ENCODE measurements at places on chromosomes 11 and 22.
A peak's percentile ranks its signal among the peaks of the same experiment; 100 is the strongest.

GRCh38 chr11:3380706-3381545 lies 2.0 kb upstream of the ZNF195 start:
- DNase-seq, result no peak

DNA sequence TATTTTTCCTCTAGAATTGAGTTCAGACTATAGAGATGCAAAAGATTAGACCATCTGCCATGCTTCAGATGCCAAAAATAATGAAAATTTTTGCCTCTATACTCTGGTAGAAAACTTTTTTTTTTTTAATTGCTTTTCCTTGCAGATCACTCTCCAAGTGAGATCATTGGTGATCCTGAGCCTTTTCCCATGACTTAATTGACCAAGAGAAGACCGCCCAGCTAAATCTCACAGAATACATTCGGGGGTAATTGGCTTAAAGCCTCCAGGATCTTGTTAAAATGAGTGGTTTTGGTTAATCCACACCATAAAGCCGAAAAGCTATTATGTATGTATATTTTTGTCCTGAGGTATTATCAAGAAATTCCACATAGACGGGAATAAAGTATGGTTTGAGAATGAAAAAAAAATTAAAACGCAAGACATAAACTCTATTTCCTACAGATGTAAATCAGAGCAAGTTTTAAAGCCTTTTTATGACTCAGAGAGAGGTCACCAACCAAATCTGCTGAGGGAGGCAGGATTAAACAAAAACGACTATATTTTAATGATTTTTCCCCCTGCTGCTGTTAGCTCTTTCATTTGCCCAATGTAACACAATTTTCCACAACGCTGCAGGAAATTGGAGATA lies 64.0 kb downstream of the PARVA start:
- no peak for DNase-seq

DNA sequence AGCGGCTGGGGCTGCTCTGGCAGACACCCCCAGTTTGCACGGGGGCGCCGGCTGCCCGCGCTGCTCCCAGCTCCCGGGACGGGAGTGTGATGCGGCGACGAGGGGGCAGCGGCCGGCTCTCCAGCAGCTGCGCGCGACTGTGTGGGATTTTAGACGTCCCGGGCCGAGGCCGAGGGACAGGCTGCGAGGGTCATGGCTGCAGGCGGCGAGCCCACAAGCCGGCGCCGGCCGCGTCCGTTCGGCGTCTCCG lies 159 bp downstream of the FZD4 start:
- no peak for DNase-seq

DNA sequence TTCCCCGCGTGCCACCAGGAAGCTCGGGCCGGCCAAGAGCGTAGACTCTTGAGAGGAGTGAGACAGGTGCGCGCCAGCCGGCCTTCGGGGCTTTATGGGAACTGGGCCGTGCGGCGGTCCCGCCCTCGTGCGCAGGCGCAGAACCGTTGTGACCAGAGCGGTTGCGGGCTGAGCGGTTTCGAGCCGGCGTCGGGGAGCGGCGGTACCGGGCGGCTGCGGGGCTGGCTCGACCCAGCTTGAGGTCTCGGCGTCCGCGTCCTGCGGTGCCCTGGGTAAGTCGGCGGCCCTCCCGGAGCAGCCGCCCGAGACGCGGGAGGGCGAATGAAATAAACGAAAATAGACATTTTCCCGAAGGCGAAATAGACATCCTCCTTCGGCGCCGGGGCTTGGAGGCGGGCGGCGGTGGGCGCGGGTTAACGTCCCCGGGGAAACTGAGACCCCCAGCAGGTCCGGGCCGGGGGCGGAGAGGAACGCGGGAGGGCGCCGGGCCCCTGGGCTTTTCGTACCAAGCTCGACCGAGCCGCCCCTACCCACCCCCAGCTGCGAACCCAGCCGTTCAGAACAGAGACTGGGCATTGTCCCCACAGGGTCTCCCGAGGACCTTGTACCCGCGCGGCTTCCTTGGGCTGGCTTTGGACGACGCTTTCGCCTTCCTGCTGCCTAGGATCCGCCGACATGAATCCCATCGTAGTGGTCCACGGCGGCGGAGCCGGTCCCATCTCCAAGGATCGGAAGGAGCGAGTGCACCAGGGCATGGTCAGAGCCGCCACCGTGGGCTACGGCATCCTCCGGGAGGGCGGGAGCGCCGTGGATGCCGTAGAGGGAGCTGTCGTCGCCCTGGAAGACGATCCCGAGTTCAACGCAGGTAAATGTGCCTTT lies at the start of gene ASRGL1:
TSS of gene ASRGL1 (plus strand) at position 146 of the 879 bp plus-strand sequence. CDS start at position 676, 530 bp downstream.
- DNase-seq, result peak; percentile 50

DNA sequence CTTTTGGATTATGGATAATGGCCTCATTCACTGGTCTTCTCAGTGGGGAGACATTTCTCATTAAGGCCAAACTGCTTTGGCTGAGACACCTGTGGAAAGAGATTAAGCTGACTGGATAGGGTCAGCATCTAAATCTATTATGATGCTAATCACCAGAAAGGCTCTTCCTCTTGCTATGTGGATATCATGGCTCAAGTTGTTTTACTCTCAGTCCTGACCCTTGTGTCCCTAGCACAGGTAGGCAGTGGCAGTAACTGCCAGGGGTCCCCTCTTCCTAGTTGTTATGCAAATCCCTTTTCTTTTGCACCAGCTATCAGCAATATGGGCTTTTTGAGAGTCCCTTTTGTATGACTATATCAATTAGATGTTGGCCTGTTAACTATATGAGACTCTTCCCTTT lies 335.7 kb upstream of the PLET1 start:
- no peak for DNase-seq

DNA sequence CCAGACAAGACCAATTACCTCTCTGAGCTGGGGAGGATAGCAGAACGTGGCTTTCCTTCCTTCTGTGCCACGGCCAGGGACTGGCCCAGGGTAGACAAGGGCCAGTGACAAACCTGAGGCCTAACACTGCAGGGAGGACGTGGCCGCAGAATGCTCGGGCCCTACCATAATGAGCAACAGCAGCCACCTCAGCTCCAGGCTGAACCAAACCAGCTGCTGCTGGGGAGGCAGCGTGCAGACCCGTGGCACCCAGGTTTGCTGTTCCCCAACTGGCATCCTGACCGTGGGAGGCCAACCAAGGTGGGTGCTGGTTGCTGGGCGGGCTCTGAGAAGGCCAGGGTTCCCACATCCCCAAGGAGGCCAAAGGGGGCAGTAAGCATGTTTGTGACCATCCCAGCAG lies 83.0 kb downstream of the MORC2 start:
- DNase-seq, result no peak

GRCh38 chr11:13344818-13345217 lies 67.2 kb downstream of the BMAL1 start:
- no peak for DNase-seq

- DNase-seq, result no peak
Observed at GRCh38 chr11:44969651-44970252, 19.1 kb upstream of the TP53I11 start.

GRCh38 chr11:22554221-22554620 lies 71.4 kb downstream of the FANCF start:
- DNase-seq, result no peak

- DNase-seq, result no peak
Observed at GRCh38 chr11:70860888-70861287, 391.5 kb downstream of the SHANK2 start.

- DNase-seq, result no peak
Observed at GRCh38 chr11:17498058-17498457, 21.4 kb upstream of the ABCC8 start.

- no peak for DNase-seq
Observed at GRCh38 chr11:116532066-116532465, 240.7 kb downstream of the BUD13 start.

- DNase-seq, result no peak
Observed at GRCh38 chr11:97764605-97765004, 1256.1 kb upstream of the CNTN5 start.

DNA sequence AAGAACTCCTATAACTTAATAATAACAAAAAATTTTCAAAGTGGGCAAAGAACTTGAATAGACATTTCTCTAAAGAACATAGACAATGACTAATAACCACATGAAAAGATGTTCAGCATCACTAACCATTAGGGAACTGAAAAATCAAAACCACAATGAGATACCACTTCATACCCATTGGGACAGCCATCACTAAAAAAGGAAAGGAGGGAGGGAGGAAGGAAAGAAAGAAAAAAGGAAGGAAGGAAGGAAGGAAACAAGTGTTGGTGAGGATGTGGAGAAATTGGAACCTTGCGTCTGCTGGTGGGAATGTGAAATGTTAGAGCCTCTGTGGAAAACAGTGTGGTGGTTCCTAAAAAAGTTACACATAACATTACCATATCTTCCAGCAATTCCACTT lies 55.8 kb downstream of the MS4A13 start:
- no peak for DNase-seq

- DNase-seq, result no peak
Observed at GRCh38 chr11:106288822-106289387, 211.4 kb downstream of the AASDHPPT start.

DNA sequence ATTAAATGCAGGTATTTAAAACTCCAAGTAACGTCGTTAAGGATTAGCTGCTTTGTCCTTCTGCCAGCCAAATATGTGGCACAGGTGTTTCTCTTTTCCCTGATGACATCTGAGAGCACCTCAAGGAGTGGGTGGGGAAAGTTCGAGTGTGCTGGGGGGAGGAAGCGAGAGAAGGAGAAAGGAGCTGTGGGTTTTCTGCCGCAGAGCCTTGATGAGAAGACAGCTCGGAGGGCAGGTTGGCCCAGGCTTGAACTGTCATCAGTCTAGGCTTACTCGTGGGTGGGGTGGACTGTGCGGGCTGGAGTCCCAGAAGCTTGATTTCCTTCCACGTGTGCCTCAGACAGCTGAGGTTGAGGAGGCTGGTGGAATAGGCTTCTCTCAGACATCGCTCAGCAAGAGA lies 15.2 kb upstream of the SORL1-AS1 start:
- DNase-seq, result peak; percentile 63

GRCh38 chr11:90204832-90205646 lies 17.8 kb downstream of the CHORDC1 start:
- no peak for DNase-seq

DNA sequence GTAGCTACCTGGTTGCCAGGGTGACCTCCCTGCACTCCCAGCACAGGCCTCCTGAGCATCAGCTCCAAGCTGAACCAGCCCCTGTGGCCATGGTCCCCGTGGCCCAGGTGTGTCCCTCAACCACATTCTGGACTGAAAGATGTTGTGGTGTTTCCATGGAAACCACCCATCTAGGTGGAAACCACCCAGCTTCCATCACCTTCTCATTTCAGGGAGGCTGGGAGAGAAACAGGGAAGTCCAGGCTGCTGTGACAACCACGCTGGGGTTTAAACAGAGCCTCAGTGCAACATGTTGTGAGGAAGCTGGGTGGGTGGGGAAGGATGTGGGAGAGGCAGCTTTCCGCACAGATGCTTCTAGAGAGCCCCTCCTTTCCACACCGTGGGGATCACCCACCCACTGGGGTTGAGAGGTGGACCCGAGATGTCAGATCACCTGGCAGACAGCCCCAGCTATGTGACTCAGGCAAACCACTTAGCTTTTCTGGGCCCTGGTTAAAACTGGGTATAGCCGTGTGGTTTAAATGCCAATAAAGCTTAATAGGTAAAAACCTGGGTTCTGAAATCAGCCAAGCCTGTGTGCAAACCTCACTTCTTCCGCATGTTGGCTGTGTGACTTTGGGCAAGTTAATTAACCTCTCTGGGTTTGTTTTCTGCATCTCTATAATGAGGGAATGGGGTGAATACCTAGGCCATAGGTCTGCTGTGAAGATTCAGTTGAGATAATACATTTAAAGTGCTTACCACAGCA lies 46.4 kb downstream of the CD82 start:
- DNase-seq, result peak; percentile 63

DNA sequence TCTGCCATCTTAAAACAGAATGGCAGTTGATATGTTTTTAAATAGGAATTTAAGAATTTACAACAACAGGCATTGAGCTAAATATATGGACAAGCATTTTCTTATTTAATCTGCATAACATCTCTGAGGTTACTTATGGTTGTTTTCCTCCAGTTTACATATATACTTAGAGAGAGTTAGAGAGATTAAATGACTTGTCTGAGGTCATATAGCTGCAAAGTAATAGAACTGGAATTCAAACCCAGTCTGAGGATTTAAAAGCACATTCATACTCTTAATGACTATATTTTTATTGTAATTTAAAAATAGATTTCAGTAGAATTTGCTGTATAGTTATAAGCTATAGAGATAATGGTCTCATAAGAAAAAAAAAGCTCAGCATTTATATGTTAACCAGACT lies 81.4 kb upstream of the GRIK4 start:
- no peak for DNase-seq

DNA sequence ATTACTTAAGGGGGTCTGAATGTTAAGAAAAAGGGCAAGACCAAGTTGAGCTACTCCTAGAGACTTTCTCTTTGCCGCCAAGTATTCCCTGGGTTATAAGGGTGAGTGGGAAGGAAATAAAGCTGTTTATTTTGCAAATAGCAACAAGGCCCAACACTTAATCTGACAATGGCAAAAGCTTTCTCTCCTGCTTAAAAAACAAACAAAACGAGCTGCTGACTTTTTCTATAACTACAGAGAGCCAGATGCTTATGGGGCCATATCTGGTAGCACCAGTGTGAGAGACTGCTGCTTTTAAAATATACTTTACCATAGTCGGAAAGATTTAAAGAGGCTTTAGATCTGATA lies 2.3 kb upstream of the KDM2A start:
- no peak for DNase-seq

DNA sequence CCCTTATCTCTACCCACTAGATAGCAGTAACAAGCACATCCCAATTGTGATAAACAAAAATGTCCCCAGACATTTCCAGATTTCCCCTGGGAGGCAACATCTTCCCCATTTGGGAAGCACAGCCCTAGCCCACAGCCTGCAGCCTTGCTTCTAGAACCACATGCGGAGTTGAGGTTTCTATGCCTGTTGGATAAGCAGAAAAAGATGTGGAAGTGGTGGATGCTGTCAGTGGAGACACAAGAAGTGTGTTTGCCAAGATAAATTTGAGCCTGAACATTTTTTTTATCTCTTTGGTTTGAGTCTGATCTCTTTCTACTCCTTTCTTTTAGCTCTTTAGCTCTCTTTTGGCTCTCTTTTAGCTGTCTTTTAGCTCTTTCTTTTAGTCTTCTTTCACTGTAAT lies 884.5 kb downstream of the NTM start:
- DNase-seq, result no peak

- DNase-seq, result no peak
Observed at GRCh38 chr11:2511421-2512369, 66.9 kb downstream of the KCNQ1 start.

DNA sequence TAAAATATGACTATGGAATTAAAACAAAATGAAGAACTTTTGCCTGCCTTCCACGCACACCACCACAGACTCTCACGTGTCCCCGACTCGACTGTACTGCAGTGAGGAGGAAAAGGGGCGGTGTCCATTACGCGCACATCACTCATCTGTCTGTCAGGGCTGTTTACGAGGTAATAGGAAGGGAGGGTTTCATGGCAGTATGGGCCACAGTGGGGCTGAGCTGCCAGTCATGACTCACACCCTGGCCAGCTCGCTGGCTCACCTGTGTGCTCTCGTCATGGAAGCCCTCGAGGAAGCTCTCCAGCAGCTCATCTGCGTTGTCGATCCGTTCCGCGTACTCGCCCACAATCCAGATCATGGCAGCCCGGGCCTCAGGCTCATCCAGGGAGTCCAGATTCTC lies 33.5 kb upstream of the RASL10A start:
- DNase-seq, result no peak

GRCh38 chr11:76684516-76684915 lies 14.0 kb upstream of the LRRC32 start:
- no peak for DNase-seq
